ENCODE measurements at places on chromosomes 3 and 15.

DNA sequence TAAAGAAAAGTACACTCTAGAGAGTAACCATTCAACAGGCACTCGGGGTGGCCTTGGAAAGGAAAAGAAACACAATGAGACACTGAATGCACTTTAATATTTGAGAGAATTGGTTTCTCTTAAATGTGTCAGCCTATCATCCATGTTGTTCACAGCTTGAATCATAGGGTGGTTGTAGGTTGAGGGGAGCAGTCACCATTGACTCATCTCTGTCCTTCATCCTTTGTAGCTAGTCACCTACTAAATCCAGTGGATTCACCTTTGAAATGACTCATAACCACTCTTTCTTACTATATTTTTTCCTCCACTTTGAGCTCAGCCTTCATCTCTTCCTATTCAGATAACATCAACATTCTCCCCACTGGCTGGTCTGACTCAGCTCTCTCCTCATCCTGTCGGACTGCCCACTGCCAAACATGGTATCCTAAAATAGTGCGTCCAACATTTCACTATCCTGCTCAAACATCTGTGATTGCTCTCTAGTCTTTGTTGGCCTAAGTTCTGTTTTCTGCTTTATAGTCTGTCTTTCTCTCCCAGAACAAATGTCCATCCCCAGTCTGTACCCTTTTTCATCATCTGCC lies 182.7 kb upstream of the GADL1 start:
- DNase-seq = no peak

DNA sequence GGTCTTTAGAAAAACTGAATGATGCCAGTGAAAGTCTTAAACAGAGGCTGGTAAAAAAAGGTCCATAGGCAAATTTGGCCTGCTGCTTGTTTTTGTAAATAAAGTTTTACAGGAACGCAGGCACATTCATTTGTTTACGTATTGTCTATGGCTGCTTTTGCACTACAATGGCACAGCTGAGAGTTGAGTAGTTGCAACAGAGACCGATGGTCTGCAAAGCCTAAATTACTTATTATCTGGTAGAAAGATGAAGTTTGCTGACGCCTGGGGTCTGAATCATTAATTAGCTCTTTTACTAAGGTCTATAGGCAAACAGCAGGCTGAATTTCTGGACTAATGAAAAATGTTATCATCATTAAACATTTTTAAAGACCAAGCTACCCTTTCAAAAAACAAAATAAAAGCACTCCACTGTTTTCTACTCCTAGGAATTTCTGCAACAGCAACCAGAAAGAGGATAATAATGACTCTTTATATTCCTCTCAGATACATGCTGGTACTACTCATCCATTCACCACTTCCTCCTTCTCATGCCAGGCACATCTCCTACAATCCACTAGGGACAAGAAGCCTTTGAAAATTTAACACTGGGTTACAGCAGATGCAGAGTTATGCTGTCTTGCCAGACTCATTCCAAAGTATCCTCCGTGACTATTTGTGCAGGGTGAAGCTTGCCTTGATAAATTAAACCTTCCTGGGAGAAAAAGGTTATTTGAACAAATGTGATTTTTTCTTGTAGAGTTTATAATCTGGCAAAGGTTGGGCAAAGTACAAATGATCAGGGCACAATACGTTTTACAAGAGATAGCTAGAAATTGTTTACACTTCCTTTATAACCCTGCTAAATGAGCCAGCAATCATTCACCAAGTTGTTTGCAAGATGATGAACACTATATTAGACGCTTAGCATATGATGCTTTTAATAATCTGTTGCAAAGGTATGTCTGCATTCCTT lies 6.0 kb downstream of the GATM start:
- DNase-seq = no peak

GRCh38 chr3:47444103-47444502 lies 31.6 kb downstream of the SCAP start:
- no peak for DNase-seq

DNA sequence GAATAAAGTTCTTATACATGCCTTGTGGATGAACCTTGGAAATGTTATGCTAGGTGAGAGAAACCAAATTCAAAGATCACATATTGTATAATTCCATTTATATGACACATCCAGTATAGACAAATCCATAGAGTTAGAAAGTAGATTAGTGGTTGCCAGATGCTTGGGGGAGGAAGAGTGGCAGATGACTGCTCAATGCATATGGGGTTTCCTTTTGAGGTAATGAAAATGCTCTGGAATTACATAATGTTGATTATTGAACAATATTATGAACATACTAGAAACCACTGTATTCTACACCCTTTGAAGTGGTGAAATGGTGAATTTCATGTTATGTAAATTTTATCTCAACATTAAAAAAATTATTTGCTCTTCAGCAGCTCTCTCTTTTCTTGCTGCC lies 100.8 kb downstream of the DHX36 start:
- DNase-seq = no peak

- DNase-seq = no peak
Measured at GRCh38 chr3:50258029-50258680, 10.8 kb upstream of the SEMA3B start.

GRCh38 chr3:73419942-73420341 lies 204.8 kb downstream of the PDZRN3 start:
- DNase-seq = no peak
